ENCODE measurements at places on chromosomes 2 and 18.
A peak's percentile ranks its signal among the peaks of the same experiment; 100 is the strongest.

- no peak for DNase-seq
Measured at GRCh38 chr2:226658555-226658954, 141.1 kb downstream of the IRS1 start.

GRCh38 chr2:161161074-161161706 is 962 bp downstream of the TANK start:
- DNase-seq, result no peak

DNA sequence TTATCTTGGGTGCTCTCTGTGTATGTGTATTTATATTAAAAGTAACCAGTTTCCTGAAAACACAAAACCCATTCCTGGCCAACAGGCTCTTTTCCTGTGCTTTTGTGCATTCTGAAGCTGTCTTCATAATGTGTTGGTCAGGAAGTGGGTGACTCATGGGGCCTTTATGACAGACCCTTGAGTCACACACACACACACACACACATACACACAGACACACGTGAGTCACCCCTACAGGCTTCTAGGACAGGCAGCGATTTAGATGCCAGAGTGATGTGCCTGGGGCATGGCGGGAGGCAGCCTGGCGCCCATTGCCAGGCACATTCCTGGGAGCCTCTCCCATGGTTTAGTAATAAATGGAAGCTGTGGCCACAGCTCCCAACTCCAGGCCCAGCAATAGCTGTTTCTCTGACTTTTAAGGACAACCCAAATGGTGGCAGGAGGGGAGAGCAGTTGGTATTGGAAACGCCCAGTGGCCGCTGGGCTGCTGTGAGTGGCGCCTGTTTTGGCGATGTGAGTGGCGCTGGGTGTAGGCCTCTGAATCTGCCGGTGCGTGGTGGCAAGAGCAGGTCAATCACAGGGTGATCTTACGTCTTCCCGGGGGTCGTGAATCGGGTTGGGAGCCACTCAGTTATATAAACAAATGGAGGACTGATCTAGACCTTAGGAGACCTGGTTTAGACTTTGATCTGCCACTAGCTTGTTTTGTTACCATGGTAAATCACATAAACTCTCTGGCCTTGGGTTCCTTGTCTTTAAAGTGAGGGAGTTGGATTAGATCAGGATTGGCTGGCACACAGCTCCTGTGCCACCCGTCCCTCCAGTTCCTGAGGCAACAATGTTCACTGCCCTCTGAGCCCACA is 150.7 kb upstream of the DLX2 start:
- no peak for DNase-seq

DNA sequence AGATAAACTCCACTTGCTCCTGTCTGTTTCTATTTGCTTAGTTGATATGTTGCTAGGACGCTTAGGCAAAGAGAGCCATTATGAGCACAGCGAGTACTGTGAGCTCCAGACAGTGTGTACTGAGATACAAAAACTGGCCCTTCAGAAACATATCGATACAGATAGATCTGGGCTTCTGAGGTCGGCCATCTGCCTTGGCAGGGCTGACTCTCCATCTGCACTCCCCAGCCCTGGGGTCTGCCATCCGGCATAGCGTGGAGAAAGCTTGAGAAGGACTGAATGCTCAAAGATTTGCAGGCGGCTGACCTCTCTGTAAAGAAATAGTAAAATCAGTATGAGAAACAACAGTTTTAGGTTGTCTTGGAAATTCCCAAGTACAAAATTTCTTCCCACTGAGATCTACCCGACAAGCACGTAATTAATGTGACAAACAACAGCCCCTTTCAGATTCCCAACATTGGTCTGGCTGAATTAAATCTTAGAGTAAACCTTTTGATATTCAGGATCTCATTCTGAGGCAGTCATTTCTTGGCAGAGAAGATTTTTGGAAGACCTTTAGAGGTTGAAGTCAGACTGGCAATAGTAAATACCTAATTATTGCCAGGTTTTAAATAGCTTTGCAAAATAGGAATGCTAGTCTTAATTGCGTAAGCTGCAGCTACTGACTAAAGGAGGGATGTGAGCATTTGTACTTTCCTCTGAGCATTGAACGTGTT is 127.4 kb downstream of the CHST9 start:
- DNase-seq, result peak; percentile 71

DNA sequence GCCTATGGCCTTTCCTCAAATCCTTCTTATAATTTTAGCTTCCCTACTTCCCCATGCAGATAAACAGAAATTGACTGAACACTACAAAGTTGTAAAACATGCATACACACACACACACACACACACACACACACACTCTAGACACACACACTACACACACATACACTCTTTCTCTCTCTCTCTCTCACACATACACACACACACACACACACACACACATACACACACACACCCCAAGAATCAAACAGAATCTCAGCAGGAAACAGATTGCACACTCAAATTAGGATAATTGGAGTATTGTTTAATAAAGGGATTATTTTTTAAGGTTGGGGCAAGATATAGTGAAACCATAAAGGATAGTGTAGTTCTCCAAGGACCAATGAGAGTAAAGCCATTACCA is 152.2 kb upstream of the SP5 start:
- DNase-seq, result no peak

GRCh38 chr2:30115141-30115980 is 31.4 kb upstream of the YPEL5 start:
- DNase-seq, result peak; percentile 59

All from NCI-H526 treated with DMSO at 0.1 percent for 48 hours (cell line).